Hematopoietic multipotent progenitor cell treated with erythropoietin and hydrocortisone succinate and interleukin-3 and kit ligand, for 8 days (in vitro differentiated cells): ENCODE measurements at places on chromosomes 4 and X.

DNA sequence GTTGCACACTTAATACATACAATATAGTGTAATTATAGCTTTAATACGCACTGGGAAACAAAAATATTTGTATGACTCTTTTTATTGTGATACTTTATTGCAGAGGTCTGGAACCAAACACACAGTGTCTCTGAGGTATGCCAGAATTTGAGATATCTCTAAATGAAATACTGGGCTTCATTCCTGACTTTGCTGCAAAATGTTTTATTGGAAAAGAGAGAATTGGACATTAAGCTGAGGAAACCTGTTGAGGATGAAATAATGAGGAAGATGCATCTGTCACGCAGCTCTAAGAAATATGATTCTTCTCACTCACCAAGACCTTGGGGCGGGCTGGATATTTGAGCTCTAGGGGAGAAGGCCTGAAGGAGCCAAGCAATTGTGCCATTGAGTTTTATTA lies 242.1 kb downstream of the CPE start:
- DNase-seq: no peak

- DNase-seq: no peak
These were observed 84.2 kb downstream of the CAMK2D start for GRCh38 chr4:113677325-113677724.

DNA sequence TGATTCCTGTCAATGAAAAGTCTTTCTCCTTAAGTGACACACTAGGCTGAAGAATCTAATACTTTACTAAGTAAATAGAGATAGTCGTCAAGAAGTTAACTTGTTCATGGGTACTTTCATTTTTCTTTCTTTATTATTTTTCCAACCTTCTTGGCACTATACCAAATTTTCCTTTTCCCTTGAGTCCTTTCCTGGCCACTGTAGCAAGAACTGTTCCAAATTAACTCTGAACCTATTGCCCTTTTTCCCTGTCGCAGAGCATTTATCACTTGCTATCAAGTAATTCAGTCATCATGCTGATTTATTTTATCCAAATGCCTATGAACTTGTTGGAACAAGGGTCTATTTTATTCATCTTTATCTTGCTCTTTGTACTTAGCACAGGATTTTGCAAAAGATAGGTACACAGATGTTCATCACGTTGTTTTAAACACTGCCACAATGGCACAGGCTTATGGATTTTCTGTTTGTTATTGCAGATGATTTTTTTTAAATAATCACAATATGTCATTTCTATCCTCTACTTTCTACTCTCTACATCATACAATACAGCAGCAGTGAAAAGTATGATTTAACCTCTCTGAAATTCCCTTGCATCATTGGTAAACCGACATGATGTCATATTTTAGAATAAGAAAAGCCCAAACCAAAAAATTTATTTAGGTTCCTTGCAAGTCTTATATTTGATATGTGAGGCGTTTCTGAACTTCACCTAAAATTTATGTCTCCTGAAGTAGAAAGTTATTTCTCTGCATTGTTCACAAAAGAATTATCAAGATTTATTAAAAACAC lies 2352.3 kb downstream of the PCDH7 start:
- DNase-seq: no peak

- peak; percentile 49 for DNase-seq
These were observed 14.4 kb upstream of the ASMTL start for GRCh38 chrX:1466971-1467561.

GRCh38 chr4:110797486-110797885 lies 174.6 kb upstream of the PITX2 start:
- DNase-seq: no peak
